ENCODE measurements at places on chromosomes 11 and 22.

DNA sequence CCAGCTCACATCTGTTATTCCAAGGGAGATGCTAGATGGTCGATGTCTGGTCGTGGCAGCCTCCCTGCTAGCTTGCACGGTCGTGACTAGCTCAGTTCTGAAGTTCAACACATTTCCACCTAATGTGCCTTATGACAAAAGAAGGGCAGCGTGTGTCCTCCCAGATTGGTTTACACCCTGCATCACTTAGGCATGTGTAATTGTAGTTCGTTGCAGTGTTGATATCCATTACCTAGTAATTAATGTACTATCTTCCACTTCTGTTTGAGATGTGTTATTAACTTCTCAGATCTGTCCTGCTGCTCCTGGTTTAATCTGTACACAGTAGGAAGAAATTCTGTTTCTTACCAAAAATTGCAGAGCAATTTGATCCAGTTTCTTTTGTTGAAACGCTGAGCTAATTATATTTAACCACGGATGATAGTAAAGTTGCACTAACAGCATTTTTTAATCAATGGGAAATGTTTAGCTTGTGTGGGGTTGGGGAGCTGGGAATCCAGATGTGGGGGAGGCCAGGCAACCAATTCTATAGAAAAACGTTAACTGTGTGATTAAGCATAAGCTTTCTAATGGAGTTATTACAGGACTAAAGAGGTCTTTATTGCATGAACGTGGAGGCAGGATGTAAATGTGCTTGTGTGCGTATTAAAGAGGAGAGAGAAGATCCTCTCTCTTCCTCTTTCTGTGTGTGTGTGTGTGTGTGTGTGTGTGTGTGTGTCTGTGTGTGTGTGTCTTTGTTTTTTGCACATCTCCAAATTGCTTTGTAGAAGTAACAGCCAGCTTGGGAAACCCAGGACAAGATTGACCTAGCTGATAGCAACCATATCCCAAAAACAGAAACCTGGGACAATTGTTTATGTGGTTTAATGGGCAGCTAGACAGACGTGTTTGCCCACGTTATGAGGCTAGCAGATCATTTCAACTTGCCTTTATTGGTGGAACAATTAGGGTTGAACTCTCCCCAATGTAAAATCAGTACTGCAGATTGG, 145.7 kb upstream of the TTC12 start:
- DNase-seq: no peak

DNA sequence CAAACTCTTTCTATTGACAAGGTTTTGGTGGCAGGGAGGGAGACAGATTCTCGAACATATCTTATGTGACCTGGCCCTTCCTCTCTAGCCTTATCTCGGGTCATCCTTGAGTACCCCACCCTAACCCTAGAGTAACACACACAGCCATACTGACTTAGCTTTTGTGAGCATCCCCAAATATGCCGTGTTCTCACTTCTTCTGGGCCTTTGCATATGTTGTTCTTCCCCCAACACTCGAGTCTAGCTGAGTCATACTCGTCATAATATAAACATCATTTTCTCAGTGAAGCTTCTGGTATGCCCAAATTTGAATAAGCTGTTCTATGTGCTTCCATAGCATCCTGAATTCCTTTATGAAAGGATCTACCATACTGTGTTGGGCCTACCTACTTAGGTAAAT, 8.0 kb downstream of the TTC17 start:
- no peak for DNase-seq

DNA sequence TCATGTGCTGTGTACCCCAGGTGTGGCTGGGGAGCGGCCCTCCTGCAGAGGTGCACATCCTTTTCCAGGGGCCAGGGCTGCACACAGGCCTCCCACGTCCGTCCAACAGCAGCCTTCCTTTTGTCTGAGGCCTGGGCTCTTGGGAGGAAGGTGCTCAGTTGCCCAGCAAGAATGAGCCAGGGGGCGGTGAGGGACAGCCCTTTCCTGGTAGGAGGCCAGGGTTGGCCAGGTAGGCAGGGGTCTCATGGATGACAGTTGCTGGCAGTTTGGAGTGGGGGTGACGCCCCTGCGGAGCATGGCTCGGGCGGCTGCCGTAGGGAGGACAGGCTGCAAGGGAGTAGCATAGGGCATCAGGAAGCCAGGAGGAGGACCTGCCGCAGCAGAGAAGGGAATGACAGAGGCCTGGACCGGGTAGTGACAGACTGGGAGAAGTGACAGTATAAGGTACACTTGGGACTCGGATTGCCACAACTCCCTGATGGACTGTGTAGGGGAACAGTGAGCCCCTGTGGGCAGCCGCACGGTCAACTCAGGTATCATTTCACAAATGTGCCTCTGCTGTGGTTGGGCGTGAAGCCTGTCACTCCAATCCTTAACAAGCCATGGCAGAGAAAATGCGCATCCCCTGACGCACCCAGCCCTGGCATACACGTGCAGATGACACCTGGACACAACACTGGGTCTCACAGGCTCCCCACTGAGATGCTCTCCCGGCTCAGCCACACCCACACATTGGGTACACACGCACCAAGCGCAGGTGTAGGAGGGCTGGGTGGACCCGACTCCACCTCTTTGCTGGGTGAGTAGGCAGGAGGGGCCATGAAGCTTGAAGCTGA, 79.7 kb downstream of the DGCR2 start:
- DNase-seq: no peak

GRCh38 chr22:40602231-40602630, 34.3 kb downstream of the MRTFA start:
- no peak for DNase-seq

- DNase-seq: no peak
These were observed 1.9 kb upstream of the POLD4 start for GRCh38 chr11:67355023-67355793.

GRCh38 chr11:68040101-68040956, 1.5 kb downstream of the TCIRG1 start:
- DNase-seq: peak; percentile 40

- DNase-seq: no peak
These were observed 3.9 kb upstream of the SMIM35 start for GRCh38 chr11:118090545-118091162.

GRCh38 chr11:32224580-32224979, 133.7 kb downstream of the RCN1 start:
- DNase-seq: no peak

DNA sequence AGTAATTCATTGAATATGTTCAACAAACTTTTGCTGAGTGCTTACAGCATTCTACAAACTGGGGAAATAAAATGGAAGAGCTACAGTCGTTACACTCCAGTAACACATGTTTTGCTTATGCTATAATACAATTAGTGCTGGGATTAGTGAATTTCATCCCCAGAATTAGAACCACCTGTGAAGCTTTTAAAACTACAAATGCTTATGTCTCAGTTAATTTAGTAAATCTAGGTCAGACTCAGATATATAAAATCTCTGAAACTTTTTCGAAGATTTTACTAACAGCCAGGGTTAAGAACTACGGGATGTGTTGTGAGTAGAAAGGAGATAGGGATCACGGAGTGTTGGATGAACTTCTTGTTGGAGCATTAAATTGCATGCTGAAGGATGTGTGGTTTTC, 33.7 kb upstream of the EED start:
- no peak for DNase-seq

DNA sequence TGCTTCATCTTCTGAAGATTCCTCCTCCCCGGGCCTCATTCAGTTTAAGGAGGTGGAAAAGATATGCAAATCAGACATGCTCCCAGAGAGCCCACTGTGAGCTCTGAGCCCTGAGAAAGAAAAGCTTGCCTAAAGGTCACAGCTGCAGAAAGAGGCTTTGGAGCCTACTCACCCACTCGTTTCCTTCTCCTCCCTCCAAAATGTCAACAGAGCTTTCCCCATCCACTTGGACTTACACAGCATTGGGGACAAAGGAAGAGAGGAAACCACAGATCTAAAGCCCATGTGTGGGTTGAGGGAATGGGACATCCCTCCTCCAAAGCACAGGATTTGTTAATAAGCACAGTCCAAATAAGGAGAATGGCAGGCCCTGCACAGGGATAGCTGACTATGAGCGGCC, 158.4 kb downstream of the ETS1 start:
- DNase-seq: no peak

GRCh38 chr11:8838248-8838647, 72.7 kb upstream of the AKIP1 start:
- no peak for DNase-seq

- no peak for DNase-seq
These were observed 89.2 kb downstream of the PDE2A start for GRCh38 chr11:72584939-72585597.

DNA sequence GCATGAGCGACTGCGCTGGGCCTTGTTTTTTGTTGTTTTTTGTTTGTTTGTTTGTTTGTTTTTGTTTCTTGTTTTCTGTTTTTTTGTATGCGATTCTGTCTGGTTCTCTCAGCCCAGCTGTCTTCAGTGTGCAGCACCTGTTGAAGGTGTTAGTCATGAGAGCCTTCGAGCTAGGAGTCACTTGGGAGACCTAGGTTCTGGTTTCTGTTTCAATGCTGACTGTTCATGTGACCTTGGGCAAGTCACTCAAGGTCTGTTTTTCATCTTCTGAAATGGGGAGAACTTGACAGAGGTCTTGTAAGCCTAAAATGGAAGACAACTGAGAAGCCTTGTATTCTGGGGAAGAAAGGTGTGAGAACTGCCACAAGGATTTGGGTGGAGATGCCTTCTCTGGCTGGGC, 1.8 kb downstream of the DCPS start:
- no peak for DNase-seq

GRCh38 chr11:111966678-111967077, 29.5 kb downstream of the DIXDC1 start:
- no peak for DNase-seq

DNA sequence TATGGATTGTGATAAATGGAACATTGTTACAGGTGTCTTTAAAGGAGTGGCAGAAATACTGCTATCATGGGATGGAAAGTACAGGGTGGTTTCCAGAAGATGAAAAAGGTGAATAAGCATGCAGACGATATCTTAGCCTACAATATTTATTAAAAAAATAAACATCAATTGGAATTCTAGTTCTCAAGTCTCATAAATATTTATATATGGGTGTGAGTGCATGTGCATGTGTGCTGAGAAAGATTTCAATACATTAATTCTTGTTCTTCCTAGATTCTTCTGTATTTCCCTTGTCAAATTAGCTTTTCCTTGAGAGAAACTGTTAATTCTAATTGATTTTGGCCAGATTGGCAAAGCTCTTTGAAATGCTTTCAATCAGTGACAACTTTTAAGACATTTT, 618.2 kb downstream of the METTL15 start:
- DNase-seq: no peak

- no peak for DNase-seq
These were observed 45.2 kb downstream of the TBX1 start for GRCh38 chr22:19805821-19806212.

GRCh38 chr22:31639436-31640039, 22.5 kb downstream of the PISD start:
- no peak for DNase-seq

- DNase-seq: no peak
These were observed 33.8 kb downstream of the MYEOV start for GRCh38 chr11:69327741-69328191.

DNA sequence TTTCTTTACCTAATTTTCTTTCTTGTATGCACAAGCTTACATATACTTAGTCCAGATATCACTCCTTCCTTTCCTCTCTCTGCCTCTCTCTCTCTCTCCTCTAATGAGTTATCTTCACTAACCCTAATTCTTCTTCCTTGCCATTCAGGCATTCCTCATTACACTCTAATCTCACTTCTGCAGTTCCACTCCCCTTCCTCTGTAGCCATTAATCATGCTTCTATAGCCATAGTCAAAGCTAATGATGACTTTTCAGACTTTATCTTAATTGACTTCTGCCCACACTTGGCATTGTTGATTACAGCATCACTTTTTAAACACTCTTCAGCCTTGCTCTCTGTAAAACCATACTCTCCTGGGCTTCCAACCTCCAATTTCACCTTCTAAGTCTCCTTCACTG, 35.3 kb upstream of the SC5D start:
- DNase-seq: no peak

DNA sequence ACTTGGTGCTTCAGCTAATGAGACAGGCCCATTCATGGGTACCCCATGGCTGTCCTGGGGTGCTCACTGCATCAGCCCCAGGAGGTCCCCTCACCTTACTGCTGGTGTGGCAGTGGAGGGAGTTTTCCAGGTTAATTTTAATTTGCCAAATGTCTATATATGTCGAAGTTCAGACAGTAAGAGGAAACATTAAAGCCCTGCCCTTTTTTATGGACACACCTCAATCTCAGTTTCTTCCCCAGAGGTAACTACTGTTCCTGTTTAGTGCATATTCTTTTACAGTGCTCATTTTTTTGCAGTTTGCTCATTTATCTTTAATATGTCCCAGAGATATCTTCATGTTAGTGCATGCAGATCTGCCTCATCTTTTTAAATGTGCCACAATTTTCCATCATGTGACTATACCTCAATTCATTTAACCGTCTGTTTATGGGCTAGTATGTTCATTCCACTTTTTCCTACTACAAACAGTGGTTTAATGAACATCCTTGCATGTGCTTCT, 11.6 kb downstream of the PANX1 start:
- DNase-seq: no peak

DNA sequence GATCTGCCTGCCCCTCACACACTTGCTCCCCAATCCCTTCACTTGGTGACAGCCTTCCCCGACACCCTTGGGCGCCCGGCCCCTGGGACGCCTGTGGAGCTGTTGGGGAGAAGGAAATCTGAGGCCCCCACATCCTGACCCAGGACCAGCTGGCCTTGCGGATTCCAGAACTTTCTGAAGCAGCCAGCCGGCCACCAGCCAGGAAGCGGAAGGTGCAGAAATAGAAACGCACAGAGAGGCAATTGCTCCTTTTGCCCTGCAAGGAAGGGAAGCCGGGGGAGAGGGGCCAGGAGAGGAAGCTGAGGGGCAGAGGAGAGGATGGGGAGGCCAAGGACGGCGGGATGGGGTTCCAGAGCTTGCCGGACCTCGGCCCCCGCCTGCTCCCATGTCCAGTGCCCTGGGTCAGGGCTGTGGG, 66.7 kb upstream of the LINC01488 start:
- DNase-seq: no peak

DNA sequence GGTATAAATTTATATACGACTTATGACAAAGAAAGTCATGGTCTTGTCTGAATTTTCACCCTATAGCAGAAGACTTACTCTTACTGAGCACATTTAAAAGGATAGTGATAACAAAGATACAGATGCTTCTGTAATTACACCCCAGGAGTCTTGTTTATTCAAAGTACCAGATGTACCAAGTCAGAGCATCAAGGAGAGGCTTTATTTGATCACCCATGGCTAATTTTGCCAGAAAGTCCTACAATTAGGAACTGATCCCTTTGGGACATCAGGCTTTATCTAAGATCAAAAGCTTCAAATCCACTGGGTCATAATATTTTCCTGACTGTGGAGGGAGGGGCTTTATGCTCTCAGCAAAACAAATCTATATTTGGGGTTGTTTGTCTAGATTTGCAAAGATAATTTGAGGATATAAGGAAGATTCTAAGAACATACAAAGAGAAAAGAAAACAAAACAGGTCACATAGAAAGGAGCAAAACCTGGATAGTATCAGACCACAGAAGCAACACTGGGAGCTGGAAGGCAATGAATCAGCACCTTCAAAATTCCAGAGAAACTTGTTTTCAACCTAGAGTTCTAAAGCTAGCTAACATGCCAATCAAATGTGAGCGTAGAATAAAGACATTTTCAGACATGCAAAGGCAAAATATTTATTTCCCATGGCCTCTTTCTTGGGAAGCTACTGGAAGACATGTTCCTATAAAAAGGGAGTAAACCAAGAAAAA, 124.8 kb upstream of the CSNK2A3 start:
- DNase-seq: no peak
